AG09309 (cell line): ENCODE measurements at places on chromosomes 1 and 21.

DNA sequence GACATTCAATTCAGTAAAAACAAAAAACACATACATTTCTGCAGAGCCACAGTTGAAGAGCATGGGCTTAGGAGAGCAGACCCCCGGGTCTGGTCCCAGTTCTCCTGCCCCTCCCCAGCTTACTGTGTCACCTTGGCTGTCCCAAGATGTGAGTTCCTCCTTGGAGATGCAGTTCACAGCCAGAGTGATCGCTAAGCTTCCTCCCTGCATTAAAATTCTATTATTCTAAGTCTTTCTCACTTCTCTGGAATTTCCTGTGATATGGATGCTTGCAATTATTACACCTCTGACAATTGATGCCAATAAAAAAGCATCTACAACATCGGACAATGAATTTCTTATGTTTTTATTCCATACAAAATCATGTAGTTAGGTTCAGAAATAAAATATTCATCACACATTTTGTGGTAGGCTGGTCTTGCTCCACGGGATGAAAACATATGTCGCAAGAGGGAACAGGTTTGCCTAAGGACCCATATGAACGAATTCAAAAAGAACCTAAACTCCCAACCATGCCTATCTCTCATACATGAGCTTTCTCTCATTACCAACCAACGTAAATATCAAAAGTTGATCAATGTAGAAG, 328.5 kb upstream of the RUNX1 start:
- DNase-seq: no peak

- DNase-seq: no peak
Observed at GRCh38 chr1:33468967-33469366, 3.5 kb upstream of the ZSCAN20 start.

DNA sequence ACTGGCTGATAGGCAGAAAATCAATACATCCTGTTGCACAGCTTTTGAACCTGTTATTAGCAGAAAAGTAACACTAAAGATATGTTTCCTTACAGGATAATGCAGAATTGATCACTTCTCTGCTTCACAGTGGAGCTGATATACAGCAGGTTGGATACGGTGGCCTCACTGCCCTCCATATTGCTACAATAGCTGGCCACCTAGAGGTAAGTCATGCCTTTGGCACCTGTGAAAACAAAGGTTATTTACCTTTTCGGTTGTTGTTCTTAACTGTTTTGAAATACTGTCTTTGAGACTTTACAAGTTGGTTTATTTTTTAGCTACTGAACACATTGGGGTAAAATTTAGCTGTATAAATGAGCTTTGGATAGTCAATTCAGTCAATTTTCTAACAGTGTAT, 36.3 kb downstream of the TNNI3K start:
- DNase-seq: no peak

- DNase-seq: no peak
Observed at GRCh38 chr1:228830954-228831481, 95.7 kb downstream of the RHOU start.

GRCh38 chr1:188988589-188988988, 1489.1 kb downstream of the BRINP3 start:
- no peak for DNase-seq

- no peak for DNase-seq
Observed at GRCh38 chr1:152517237-152517811, 3.0 kb downstream of the CRCT1 start.

DNA sequence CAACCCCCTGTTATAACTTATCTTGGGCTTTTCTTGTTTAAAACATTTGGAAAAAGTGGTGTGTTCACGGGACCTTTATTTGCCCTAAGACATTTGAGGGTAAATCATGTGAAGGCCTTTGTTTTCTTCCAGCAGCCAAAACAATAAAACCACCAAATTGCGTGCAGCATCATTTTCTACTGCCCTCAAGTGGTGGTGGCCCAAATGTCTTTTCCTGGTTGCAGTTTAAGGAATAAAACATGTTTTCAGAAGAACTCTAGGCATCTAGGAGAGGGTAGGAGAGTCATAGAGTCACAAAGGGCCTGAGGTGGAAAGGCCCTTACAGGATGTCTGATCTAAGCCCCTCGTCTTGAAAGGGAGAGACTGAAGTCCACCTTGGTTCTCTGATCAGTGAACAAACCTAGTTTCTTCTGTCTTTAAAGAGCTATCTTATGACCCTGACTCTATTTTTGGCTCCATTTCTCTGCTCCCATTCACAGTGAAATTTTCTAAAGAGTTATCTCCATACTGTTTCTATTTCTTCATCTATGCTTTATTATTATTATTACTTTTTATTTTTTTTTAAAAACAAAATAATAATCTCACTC, 16.0 kb upstream of the EPS15 start:
- DNase-seq: peak; percentile 42

DNA sequence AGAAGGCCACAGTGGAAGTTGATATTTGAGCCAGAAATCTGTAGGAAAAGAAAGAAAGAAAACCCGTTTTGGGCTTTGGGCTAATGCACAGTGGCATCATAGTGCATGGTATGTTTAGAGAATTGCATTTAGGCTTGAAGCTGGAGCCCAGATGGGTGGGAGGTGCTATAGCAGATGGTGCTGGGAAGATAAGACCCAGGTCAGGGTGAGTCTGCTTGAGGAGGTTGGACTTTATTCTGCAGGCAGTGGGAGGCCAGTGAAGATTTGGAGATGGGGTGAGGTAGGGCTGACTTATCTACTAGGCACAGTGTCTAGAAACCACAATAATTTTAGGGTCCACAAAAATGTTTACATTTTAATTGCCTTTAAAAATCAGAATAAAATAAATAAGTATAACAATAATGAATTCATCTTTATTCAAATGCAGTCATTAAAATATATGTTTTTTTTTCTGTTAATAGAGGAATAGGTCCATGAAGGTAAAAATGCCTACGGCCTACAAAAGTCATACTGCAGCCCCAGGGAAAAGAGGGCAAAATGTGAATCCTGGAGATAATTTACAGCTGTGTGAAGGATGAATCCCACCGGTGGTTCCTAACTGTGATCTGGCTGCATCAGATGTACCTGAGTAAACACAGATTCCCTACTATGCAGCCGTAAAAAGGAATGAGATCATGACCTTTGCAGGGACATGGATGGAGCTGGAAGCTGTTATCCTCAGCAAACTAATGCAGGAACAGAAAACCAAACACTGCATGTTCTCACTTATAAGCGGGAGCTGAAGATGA, 8.7 kb downstream of the DNAJC6 start:
- DNase-seq: no peak

- DNase-seq: no peak
Observed at GRCh38 chr21:44298301-44298700, 1.6 kb upstream of the PFKL start.

- peak; percentile 23 for DNase-seq
Observed at GRCh38 chr1:7070389-7071029, 285.3 kb downstream of the CAMTA1 start.

DNA sequence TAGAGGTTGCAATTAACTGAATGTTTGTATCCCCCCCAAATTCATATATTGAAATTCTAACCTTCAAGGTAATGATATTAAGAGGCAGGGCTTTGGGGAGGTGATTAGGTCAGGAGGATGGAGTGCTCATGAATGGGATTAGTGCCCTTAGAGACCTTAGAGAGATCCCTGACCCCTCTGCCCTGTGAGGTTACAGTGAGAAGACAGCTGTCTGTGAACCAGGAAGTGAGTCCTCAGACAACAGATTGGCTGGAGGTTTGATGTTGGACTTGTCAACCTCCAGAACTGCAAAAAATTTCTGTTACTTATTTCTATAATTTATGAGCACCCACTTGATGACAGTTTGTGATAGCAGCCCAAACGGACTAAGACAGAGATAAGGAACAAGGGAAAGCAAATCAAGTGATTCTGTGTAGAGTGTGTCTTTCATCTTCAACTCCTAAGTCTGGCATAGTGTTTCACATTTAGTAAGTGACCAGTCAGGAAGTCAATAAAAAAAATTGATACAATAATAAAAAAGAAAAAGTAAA, 30.0 kb upstream of the RWDD3 start:
- DNase-seq: no peak

DNA sequence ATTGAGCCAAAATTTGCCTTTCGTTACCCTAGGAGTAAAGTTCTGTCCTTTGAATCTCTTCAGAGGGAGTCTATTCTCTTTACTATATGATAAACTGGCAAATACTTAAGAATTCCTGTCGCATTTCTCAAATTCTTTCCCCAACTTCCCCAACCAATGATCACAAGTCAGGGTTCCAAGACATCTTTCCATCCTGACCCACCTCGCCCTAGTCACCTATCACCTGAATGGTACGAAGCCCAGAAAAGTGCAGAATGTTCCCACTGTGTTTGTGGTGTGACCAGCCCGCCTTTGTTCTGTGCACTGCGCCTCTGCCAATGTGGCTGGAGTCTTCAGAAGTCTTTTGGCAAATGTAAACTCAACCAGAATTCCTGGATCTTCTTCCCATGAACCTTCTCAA, 132.5 kb downstream of the RNF220 start:
- no peak for DNase-seq

- no peak for DNase-seq
Observed at GRCh38 chr1:224217655-224218623, 34.9 kb downstream of the DEGS1 start.

DNA sequence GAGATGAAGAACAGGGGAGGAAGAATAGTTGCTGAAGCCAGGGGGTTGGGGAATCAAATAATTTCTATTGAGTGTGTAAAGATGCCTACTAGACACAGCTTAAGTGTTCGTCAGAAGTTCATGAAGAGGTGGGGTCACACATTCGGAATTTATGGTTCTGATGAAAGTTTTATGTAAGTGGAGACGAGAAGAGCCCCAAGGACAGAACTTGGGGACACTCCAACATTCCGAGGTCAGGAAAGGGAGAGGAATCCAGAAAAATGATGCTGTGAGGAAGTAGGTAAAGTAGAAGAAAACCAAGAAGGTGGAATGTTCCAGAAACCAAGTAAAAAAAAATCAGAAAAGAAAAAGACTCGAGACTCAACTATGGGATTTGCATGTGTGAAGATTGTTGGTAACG, 272.5 kb downstream of the SIPA1L2 start:
- DNase-seq: no peak

DNA sequence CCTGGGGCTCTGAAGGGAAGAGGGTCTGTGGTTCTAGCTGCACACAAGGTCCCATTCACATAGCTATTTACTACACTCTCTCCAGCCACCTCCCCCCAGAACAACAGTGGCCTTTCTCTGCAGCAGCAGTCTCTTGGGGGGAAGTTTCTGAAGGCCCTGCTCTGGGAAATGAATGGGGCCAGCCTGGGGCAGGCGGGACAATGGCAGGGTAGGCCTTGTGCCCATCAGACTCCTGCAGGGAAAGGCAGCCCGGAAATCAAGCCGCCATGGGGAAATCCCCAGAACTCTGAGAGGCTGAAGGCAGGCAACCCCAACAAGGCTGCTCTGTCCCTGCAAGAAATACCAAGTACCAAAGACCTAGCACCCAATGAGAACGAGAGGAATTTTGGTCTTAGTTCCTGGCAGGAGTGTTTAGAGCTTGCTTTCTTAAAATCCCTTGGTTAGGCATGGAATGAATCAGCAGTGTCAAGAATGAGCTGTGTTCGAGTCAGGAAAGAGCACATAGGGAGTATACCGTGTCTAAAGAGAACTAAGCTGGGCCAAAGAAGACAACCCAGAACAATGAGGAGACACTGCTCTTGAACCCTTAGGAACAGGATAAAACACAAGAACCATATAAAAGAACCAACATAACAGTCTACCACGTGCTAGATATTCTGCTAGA, 11.3 kb downstream of the ARHGEF11 start:
- DNase-seq: no peak

GRCh38 chr1:115710859-115711624, 57.5 kb downstream of the CASQ2 start:
- no peak for DNase-seq
